ENCODE measurements at places on chromosomes 2 and 18.

- no peak for DNase-seq
Measured at GRCh38 chr2:133152801-133153200, 415.5 kb downstream of the NCKAP5 start.

DNA sequence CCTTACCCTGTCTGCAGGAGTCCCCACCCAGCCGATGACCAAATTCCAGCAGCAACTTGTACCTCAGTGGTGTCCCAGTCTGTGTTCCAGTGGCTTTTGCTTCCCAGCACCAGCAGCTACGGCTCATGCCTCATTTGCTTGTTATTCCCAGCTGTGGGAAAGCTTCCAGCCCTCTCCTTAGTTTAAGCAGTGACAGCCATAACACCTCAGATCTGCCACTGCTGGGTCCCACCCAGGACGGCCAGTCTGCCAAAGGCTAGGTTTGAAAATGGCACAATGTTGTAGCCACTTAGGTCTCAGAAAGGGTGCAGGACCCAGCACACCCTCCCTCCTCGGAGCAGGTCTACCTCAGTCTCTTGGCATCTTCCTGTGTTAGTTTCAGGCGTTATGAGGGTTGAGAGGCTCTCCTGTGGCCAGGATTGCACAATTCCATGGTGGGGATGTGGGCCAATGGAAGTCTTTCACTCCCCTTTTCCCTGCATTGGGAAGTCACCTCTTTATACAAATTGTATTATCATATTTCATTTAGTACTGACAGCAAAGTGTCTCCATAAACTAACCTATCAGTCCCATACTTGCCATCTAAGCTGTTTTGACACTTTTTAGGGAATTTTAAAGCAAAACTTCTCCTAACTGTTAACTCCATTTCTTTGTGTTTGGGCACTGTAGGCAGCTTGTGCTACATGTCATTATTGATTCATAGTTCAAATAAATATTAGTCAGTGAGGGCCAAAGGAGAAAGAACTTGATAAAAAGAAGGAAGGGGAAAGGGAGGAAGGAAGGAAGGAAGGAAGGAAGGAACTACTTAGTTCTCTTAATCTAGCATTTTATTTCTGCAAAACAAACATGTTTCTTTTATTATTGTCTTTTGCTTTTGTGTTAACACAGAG is 62.9 kb upstream of the FAM110C start:
- no peak for DNase-seq

DNA sequence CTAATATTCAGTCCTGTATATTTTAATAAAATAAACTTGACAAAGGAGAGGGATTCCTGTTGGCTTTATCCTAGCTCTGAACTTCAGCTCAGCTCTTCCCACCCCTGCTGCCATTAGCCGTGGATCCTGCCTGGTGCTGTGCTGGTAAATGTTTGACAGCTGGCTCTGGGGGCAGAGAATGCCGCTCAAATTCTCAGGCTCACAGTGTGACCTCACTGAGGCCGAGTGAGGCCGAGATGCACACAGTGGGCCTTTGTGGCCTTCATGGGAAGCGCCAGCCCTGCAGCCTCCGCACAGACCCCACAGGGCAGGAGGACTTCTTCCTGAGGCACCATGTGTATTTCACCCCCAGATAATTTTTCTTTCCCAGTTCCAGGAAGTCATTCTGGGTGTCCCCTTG is 16.5 kb upstream of the FAHD2A start:
- DNase-seq: no peak

GRCh38 chr2:27980242-27980641 is 89.7 kb downstream of the BABAM2 start:
- DNase-seq: no peak

DNA sequence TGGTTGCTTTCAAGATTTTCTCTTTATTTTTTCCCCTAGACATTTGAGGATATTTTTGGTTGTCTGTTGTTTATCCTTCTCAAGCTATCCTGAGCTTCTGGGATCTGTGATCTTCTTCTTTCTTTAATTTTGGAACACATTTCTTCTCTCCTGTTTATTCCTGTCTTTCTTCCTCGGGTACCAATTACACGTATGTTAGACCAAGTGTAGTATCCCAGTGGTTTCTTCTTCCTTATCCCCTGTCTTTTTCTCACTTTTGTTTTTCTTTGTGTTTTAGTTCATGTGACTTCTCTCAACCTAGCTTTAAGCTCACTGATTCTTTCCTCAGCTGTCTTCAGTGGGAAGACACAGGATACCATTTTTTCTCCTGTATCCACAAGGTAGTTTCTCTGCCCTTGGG is 120.0 kb downstream of the GALR1 start:
- no peak for DNase-seq

GRCh38 chr2:5984946-5985345 is 292.8 kb downstream of the SOX11 start:
- no peak for DNase-seq

DNA sequence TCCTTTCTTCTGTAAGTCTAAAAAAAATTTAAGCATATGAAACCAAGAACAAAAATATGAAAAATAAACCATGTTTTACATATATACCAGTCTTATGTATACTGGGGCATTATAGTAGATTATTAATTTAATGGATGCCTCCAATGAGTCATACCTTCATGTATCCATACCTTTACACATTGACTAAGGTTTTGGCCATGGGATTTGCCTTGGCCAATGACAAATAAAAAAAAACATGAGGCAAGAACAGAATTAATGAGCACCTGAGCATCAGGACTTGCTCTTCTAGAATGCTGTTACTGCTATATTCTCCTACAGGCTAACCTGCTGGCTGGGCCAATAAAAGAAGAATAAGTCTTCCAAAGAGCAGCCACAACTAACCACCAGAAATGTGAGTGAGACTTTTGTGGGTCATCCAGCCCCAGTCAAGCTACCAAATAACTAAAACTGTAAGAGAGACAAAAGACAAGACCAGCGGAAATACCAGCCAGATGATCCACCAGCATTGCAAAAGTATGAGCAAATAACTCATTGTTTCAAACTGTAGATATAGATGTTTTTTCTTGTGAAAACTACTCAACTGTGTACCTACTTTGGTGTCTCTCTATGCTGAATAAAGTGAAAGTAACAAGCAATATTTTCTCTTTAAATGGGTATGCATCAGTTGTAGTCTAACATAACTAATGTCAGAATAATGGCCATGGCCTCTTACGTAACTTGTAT is 749.6 kb upstream of the VRK2 start:
- no peak for DNase-seq

DNA sequence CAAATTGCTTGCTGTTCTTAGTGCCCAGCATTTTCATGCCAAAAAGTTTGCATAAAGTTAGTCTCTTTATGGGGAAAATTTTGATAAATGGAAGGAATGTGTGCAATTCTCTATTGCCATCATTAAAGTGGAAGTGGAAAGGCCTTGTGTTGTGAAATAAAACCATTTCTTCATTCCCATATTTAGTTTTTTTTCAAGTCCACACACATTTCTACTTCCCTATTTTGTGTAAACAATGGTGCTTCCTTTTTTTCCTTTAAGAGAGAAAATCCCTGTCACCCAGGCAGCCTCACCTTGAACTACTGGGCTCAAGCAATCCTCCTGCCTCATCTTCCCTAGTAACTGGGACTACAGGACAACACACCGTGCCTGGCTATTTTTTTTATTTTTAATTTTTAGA is 42.3 kb upstream of the NCOA1 start:
- DNase-seq: no peak

DNA sequence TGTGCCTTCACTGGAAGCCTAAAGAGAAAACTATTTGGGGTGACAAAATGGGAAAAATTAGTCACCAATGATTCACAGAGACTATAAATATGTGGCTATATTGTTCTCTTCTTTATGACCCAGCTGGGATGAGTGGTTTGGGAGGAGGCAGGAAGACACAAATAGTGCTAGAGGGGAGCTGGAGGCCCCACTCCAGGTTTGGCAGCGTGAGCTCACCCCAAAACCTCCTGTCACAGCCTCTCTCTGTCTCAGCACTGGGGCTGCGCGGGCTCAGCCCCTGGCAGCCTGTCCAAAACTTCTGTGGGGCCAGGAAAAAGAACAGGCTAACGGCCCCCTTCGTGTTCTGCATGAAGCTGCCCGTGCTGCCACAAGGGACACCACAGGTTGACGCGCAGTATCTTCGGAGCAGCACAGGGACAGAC is 73.2 kb upstream of the LCLAT1 start:
- no peak for DNase-seq

GRCh38 chr2:112831513-112831845 is 5.1 kb downstream of the IL1B start:
- no peak for DNase-seq

- no peak for DNase-seq
Measured at GRCh38 chr2:47134386-47135090, 20.6 kb downstream of the STPG4 start.

- peak; percentile 28 for DNase-seq
Measured at GRCh38 chr2:69645031-69645431, 1.5 kb upstream of the AAK1 start.

GRCh38 chr2:15784886-15785801 is 155.2 kb upstream of the MYCN start:
- no peak for DNase-seq

GRCh38 chr2:85619617-85620016 is 3.6 kb downstream of the USP39 start:
- no peak for DNase-seq

DNA sequence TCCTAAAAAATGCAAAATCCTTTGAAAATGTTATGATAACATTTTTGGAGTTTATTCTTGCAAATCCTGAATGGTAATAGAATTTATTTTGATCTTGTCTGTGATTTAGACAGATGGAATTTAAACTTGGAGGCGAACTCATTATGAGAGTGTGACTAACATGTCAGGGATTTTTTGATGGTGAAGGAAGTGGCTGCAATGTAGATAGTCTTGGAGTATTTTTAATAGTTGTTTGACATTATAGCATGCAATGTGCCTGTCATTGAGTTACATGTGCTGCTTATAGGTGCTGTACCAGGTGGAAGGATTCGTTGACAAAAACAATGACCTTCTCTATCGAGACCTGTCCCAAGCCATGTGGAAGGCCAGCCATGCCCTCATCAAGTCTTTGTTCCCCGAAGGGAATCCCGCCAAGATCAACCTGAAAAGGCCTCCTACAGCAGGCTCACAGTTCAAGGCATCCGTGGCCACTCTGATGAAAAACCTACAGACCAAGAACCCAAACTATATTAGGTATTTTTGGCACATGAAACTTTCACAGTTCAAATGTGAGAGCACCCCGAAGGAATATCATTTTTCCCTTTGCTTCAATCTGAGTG is 141.8 kb downstream of the MYO1B start:
- no peak for DNase-seq

DNA sequence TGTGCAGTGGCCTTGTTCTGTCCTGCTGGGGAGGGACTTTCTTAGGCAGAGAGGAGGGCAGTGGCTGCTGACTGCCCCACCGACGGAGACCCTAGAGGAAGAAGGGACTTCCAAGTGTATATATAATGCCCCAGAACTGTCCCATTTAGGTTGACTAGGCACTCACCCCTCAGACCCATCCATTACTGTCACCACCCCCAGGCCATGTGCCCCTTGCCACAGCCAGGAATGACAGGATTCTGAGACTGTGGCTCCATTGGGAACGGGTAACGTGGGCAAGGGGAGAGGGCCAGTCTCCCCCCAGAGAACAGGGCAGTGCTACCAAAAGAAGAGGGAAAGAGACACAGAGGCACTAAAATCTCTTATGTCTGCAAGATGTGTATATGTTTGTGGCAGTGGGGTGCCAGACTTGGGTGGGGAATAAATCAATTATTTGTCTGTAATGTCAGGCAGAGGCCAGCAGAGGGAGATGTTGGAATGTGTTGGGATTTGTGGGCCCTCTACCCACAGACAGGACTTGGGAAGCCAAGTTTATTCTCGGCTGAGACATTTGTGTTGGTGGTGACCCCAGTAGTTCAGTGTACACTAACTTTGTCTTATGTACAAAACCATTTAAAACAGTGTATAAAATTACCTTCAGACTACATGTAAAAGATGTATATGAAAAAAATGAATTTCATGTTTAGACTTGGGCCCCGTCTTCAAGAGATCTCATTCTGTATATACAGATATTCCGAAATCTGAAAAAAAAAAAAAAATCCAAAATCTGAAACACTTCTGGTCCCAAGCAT is 24.0 kb upstream of the TMEM37 start:
- peak; percentile 69 for DNase-seq

GRCh38 chr2:151614606-151615306 is 119.5 kb downstream of the NEB start:
- DNase-seq: no peak

GRCh38 chr2:28752631-28753376 is 1.2 kb downstream of the PPP1CB start:
- peak; percentile 54 for DNase-seq

GRCh38 chr2:221848286-221848685 is 276.2 kb upstream of the EPHA4 start:
- no peak for DNase-seq

GRCh38 chr18:46343456-46343855 is 239.3 kb downstream of the HAUS1 start:
- no peak for DNase-seq

DNA sequence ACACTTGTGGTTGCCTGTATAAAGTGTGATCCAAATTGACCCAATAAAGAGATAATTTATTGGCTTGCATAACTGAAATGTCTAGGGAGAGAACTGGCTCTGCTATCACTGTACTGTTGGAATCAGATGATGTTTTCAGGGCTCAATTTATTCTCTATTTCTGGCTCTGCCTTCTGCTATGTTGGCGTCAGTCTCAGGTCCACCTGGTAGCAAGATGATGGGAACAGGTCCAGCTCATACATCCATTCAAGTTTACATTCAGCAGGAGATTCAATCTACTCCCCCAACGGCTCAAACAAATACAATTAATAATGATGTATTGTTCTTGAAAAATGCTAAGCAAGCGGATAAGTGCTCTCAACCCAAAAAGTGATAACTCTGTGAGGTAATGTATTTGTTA is 297.7 kb upstream of the SYT4 start:
- DNase-seq: no peak

DNA sequence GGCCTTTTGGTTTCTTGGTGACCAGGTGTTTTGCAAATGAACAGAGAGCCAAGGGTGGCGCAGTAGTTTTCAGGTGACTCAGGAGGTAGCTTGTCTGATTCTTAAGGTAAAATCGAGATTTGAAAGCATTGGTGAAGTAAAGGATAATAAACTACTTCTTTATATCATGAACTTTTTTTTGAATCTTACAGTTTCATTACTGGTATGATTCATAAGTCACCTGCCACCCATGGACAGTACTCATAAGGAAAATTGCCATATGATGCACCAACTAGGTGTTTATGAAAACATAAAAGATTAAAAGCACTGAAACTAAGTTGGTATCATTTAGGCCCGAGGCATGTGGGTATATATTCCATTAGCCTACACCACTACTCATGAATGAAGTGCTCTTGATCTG is 84.1 kb upstream of the MGAT5 start:
- DNase-seq: no peak

- DNase-seq: no peak
Measured at GRCh38 chr2:96648306-96648930, 5.9 kb downstream of the FER1L5 start.

DNA sequence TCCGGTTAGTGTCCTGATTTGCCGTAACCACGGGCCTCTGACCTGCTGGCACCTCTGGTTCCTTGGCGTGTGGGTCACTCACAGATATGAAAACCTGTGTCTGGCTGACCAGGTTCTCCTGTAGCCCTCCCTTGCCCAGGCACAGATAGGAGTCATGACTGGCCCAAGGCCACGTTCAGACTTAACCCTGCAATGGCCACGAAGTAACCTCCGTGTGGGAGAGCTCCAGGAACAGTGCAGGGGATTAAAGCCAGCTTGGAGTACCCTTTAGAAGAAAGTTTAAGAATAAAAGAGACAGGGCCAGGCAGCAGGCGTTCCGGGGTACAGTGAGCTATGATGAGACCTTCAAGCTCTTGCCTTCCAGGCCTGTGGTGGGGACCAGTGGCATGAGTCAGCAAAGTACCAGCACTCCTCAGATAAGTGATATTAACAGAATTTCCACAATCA is 25.5 kb downstream of the CENPO start:
- DNase-seq: no peak

Measured in NCI-H2171 treated with DMSO at 0.1 percent for 48 hours (cell line).